Activated CD4-positive, alpha-beta memory T cell treated with anti-CD3 and anti-CD28 coated beads for 36 hours (primary cell): ENCODE measurements at places on chromosomes 6 and 20. TPM values are rescaled to one million over a fixed set of nuclear protein-coding genes. Genes with fewer than 3 reads are reported as not detected.

MED20 gene
- total RNA-seq, result 18.2 TPM

NKX2-2 gene
- not detected for total RNA-seq

IMPG1 gene
- not detected for total RNA-seq

MAP7 gene
- 1.2 TPM for total RNA-seq

NKAPL gene
- not detected for total RNA-seq

NHLRC1 gene
- 0.10 TPM for total RNA-seq

DSN1 gene
- 25.9 TPM for total RNA-seq

ABHD16B gene
- not detected for total RNA-seq
